ENCODE measurements at places on chromosomes 5 and 9.
A peak's percentile ranks its signal among the peaks of the same experiment; 100 is the strongest.

DNA sequence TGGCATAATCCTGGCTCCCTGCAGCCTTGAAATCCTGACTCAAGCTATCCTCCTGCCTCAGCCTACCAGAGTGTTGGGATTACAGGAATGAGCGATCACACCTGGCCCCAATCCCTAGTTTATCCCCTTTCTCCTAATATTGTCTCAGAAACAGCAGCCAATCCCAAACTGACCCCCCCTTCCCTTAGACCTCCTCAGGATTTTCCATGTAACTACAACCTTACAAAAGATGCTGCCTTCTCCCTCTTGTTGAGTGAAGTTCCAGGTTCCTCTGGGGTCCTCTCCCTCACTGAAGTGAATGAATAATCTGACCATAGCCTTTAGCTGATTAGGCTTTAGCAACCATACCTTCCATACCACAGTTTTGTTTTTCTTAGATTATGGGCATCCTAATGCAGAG is 25.9 kb upstream of the MSANTD3 start:
- no peak overlapping the region for H3K4me3 ChIP-seq
- no peak overlapping the region for H3K27ac ChIP-seq
- H3K27me3 ChIP-seq, result no peaks in the 10 kb centered on the region
- H3K36me3 ChIP-seq, result no peaks in the 10 kb centered on the region
- no peaks in the 10 kb centered on the region for H3K4me1 ChIP-seq
- no peak for DNase-seq

- H3K27me3 ChIP-seq, result no peaks in the 10 kb centered on the region
- H3K36me3 ChIP-seq, result no peaks in the 10 kb centered on the region
- no peak overlapping the region for H3K4me3 ChIP-seq
- H3K4me1 ChIP-seq, result peaks cover 10% of the 10 kb centered on the region
- H3K27ac ChIP-seq, result no peak overlapping the region
These were observed 30.1 kb upstream of the TRIM32 start for GRCh38 chr9:116656977-116657376.

- no peak for DNase-seq
- H3K4me1 ChIP-seq, result no peaks in the 10 kb centered on the region
- H3K27ac ChIP-seq, result no peak overlapping the region
- no peak overlapping the region for H3K4me3 ChIP-seq
These were observed 66.2 kb downstream of the ARHGEF28 start for GRCh38 chr5:73692166-73692640.

- H3K27me3 ChIP-seq, result no peaks in the 10 kb centered on the region
- H3K4me3 ChIP-seq, result no peak overlapping the region
- no peaks in the 10 kb centered on the region for H3K36me3 ChIP-seq
- no peaks in the 10 kb centered on the region for H3K4me1 ChIP-seq
- H3K27ac ChIP-seq, result no peak overlapping the region
These were observed 168.9 kb downstream of the ROR2 start for GRCh38 chr9:91781116-91781515.

GRCh38 chr9:3825721-3826120 is 299.9 kb upstream of the RFX3 start:
- H3K4me3 ChIP-seq, result no peak overlapping the region
- H3K27me3 ChIP-seq, result no peaks in the 10 kb centered on the region
- H3K27ac ChIP-seq, result no peak overlapping the region
- no peak for DNase-seq
- no peaks in the 10 kb centered on the region for H3K4me1 ChIP-seq
- H3K36me3 ChIP-seq, result no peaks in the 10 kb centered on the region

- no peak overlapping the region for H3K4me3 ChIP-seq
- no peak overlapping the region for H3K27ac ChIP-seq
- H3K36me3 ChIP-seq, result no peaks in the 10 kb centered on the region
- no peaks in the 10 kb centered on the region for H3K27me3 ChIP-seq
- no peak for DNase-seq
These were observed 61.5 kb downstream of the OSTF1 start for GRCh38 chr9:75149841-75150241.

DNA sequence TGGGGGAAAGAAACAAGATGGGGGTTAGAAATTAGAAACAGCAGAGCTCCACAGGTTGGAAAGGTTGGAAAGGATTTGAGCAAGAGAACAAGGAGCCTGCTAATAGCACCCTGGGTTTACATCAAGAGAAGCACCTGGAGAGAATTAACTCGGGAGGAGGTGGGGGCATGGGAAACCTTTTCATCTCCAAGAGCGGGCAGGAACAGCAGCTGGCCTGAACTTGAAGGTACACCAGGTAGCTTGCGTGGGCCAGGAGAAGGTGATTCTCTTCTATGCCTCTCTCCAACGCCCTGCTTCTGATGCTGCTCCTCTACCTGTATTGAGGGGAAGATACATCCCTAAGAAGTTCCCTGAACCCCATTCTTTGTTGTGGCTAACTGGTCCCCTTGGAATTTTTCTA is 37.1 kb upstream of the GLRX start:
- H3K27me3 ChIP-seq, result no peaks in the 10 kb centered on the region
- H3K27ac ChIP-seq, result peak overlapping the region; percentile 32
- peaks cover 52% of the 10 kb centered on the region for H3K4me1 ChIP-seq
- no peak for DNase-seq

- H3K4me1 ChIP-seq, result no peaks in the 10 kb centered on the region
- no peaks in the 10 kb centered on the region for H3K36me3 ChIP-seq
- DNase-seq, result no peak
- H3K27ac ChIP-seq, result no peak overlapping the region
These were observed 314.1 kb upstream of the KIF2A start for GRCh38 chr5:61991866-61992265.

GRCh38 chr9:138072161-138072842 is 194.7 kb downstream of the CACNA1B start:
- no peaks in the 10 kb centered on the region for H3K27me3 ChIP-seq
- H3K4me3 ChIP-seq, result no peak overlapping the region
- no peaks in the 10 kb centered on the region for H3K36me3 ChIP-seq

GRCh38 chr5:115844321-115844817 is 2.6 kb downstream of the AP3S1 start:
- H3K4me3 ChIP-seq, result no peak overlapping the region
- H3K27ac ChIP-seq, result peak overlapping the region; percentile 54
- DNase-seq, result no peak
- no peaks in the 10 kb centered on the region for H3K36me3 ChIP-seq

DNA sequence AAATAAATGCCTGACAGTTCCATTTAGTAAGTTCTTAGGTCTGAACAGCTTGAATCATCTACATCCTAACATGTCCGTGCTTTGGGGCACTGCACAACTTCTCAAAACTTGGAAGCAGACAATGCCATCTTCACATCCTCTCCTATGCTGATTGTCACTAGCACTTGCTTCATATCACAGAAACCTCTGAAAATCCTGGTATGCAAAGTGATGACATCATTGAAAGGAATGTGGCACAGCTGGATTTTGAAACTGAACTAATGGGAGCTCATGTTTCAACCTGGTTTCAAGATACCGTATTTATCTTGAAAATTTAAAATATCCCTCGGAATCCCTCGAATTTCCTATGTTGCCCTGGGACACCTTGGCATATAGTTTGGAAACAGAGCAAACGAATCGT is 490.2 kb upstream of the DAP start:
- H3K27me3 ChIP-seq, result no peaks in the 10 kb centered on the region
- H3K36me3 ChIP-seq, result no peaks in the 10 kb centered on the region
- no peak overlapping the region for H3K4me3 ChIP-seq
- H3K27ac ChIP-seq, result peak overlapping the region; percentile 83

- H3K27ac ChIP-seq, result no peak overlapping the region
- peaks cover 5% of the 10 kb centered on the region for H3K4me1 ChIP-seq
- H3K4me3 ChIP-seq, result no peak overlapping the region
- H3K27me3 ChIP-seq, result no peaks in the 10 kb centered on the region
These were observed 36.0 kb upstream of the PITX1 start for GRCh38 chr5:135069895-135070657.

GRCh38 chr9:93191354-93191660 is 7.4 kb downstream of the WNK2 start:
- H3K27me3 ChIP-seq, result no peaks in the 10 kb centered on the region
- DNase-seq, result no peak
- H3K36me3 ChIP-seq, result no peaks in the 10 kb centered on the region
- peaks cover 7% of the 10 kb centered on the region for H3K4me1 ChIP-seq
- H3K27ac ChIP-seq, result peak overlapping the region; percentile 32

GRCh38 chr5:74816875-74817274 is 49.3 kb downstream of the FAM169A start:
- H3K27ac ChIP-seq, result no peak overlapping the region
- no peak overlapping the region for H3K4me3 ChIP-seq
- no peaks in the 10 kb centered on the region for H3K4me1 ChIP-seq
- no peaks in the 10 kb centered on the region for H3K36me3 ChIP-seq

DNA sequence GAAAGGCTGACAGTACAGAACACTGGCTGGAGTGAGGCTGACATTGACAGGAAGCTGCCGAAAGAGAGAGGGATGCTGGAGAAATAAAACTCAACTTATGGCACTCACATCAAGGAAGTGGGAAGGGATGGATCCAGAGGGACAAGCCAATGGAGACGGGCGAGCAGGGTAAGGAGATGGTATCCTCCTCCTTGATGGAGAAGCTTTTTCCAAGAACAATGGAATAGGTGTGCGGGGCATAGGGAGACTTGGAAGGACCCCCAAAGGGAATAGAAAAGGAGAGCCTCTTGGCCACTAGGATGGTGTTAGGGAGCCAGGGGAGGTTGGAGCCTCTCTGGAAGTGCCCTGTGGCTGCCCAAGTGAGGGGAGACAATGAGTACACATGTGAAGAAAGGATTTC is 58.4 kb upstream of the GRHPR start:
- peaks cover 8% of the 10 kb centered on the region for H3K4me1 ChIP-seq
- H3K27ac ChIP-seq, result no peak overlapping the region
- DNase-seq, result no peak

GRCh38 chr5:119949426-119949999 is 320.2 kb downstream of the FAM170A start:
- no peak for DNase-seq
- no peaks in the 10 kb centered on the region for H3K4me1 ChIP-seq
- no peak overlapping the region for H3K27ac ChIP-seq
- no peak overlapping the region for H3K4me3 ChIP-seq
- no peaks in the 10 kb centered on the region for H3K36me3 ChIP-seq

GRCh38 chr9:2299843-2300205 is 284.7 kb downstream of the SMARCA2 start:
- H3K27ac ChIP-seq, result no peak overlapping the region
- H3K27me3 ChIP-seq, result no peaks in the 10 kb centered on the region
- no peak overlapping the region for H3K4me3 ChIP-seq

- no peak for DNase-seq
- no peaks in the 10 kb centered on the region for H3K27me3 ChIP-seq
- no peaks in the 10 kb centered on the region for H3K36me3 ChIP-seq
- no peaks in the 10 kb centered on the region for H3K4me1 ChIP-seq
- no peak overlapping the region for H3K4me3 ChIP-seq
These were observed 52.0 kb downstream of the EXD3 start for GRCh38 chr9:137370865-137371520.

DNA sequence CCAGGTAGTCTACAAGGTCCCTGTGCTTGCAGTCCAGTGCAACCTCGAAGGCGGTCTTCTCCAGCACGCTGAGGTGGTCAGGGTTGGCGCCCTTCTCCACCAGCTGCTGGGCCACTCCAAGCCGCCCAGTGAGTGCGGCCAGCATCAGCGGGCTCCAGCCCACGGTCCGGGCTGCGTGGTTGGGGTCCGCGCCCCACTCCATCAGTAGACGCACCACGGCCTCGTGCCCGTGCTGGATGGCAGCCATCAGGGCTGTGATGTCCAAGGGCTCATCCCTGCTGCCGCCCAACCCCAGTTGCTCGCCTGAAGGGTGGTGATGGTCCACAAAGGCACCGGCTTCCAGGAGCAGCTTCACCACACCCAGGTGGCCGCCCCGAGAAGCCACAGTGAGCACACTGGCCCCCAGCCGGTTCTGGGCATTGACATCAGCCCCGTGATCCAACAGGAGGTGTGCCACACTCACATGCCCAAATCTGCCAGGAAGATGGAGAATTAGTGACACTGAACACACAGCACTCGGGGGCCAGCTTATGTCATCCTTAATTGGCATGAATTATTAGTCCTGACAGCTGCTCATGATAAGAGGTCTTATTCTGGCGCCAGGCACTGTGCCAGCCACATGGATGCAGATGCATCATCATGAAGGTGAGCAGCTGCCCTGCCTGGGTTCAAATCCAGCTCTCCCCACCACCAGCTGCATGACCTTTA is 6.1 kb downstream of the ANKS6 start:
- no peaks in the 10 kb centered on the region for H3K36me3 ChIP-seq
- H3K4me1 ChIP-seq, result peaks cover 25% of the 10 kb centered on the region
- H3K4me3 ChIP-seq, result no peak overlapping the region

DNA sequence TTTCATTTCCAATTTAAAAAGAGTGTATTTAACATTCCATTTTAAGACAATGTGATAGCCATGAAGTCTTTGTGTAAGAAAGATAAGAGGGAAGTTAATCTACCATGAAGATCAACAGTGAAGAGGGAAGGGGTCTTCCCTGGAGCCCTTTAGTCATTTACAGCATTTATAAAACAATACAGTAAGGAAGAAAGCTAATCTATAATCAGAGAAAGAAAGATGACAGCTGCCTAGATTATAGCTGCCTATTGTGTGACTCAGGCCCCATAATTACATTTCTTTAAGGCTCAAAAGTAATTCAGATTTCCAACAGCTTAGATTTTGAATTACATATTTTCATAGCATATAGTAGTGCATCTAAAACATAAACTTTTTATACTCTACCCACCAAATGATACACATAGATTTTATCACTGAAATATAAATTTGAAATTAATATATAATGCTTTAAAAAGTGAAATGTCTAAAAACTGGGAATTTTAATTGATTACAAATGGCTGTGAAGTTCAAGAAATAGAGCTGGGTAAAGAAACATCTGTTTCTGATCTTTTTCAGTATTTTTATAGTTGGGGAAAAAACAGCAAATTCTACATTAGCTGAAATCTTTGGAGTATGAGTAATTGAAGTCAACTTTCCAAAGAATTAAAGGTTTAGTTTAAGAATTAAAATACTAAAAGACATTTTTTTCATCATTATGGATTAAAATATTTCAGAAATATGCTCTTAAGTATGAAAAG is 89.6 kb downstream of the RIC1 start:
- H3K36me3 ChIP-seq, result no peaks in the 10 kb centered on the region
- no peak overlapping the region for H3K4me3 ChIP-seq
- H3K27ac ChIP-seq, result no peak overlapping the region
- DNase-seq, result no peak
- H3K27me3 ChIP-seq, result no peaks in the 10 kb centered on the region
- H3K4me1 ChIP-seq, result peaks cover 28% of the 10 kb centered on the region

DNA sequence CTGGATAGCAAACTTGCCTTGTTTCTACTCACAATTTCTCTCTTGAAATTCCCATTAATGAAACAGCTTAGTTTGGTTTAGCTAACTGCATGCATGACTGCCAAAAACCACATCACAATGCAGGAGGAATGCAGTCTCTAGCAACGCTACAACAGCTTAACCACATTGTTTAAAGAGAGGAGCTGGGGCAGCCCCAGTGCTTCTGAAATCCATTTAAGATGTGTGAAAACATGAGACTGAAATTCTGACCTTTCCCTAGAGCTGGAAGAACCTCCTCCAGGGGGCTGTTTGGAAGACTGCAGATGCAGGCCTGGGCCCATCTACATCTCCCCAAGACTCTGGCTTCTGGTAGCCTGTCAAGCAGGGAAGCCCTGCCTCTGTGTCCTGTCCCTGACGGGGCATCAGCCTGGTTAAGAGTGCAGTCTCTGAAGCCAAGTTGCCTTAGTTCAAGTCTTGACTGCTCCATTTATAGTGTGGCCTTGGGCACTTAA is 157.1 kb downstream of the ZNF462 start:
- H3K4me3 ChIP-seq, result no peak overlapping the region
- no peaks in the 10 kb centered on the region for H3K36me3 ChIP-seq
- H3K27me3 ChIP-seq, result no peaks in the 10 kb centered on the region
- no peaks in the 10 kb centered on the region for H3K4me1 ChIP-seq
- no peak for DNase-seq

- H3K27me3 ChIP-seq, result no peaks in the 10 kb centered on the region
- H3K36me3 ChIP-seq, result no peaks in the 10 kb centered on the region
- H3K4me3 ChIP-seq, result no peak overlapping the region
- DNase-seq, result no peak
- H3K27ac ChIP-seq, result no peak overlapping the region
These were observed 70.7 kb downstream of the EPB41L4A start for GRCh38 chr5:112348387-112348786.
